ENCODE measurements at places on chromosomes 1 and 21.

DNA sequence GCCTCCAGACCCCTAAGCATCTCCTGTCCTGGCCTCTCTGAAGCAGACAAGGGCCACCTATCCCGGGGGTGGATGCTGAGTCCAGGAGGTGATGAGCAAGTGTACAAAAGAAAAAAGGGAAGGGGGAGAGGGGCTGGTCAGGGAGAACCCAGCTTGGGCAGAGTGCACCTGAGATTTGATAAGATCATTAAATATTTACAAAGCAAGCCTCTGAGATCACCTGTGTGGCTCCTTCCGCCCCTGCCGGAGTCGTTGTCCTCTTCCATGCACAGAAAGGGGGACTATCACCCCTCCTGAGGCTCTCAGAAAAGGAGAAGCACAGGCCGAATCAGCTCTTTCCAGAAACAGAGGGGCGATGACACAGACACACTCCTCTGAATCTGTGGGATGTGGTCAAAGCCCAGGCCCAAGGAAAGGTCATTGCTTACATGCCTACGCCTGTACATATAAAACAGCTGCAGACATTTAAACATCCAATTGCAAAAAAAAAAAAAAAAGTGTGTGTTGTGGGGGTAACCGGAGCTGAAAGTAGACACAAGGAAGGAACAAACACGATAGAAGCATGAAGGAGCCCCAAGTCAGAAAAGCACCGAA is 30.9 kb downstream of the PRSS38 start:
- no peak for DNase-seq

DNA sequence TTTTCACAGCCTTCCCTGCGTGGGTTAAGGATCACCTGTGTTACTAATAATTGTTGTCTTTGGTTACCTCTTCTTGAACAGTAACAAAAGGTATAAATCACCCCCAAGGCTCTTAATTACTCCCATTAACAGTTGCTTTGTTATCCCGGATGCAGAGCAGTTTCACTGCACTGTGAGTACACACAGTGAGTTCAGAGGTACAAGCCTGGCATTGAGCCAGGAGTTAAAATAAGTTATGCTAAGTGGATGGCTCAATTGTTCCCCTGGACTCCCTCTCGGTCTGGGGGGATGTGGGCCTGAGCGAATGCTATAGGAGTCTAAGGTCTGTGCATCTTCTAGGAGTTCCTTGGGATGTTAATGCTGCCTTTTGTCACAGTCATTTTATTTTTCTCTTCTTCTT is 258.3 kb downstream of the ATG4C start:
- DNase-seq: peak; percentile 68

DNA sequence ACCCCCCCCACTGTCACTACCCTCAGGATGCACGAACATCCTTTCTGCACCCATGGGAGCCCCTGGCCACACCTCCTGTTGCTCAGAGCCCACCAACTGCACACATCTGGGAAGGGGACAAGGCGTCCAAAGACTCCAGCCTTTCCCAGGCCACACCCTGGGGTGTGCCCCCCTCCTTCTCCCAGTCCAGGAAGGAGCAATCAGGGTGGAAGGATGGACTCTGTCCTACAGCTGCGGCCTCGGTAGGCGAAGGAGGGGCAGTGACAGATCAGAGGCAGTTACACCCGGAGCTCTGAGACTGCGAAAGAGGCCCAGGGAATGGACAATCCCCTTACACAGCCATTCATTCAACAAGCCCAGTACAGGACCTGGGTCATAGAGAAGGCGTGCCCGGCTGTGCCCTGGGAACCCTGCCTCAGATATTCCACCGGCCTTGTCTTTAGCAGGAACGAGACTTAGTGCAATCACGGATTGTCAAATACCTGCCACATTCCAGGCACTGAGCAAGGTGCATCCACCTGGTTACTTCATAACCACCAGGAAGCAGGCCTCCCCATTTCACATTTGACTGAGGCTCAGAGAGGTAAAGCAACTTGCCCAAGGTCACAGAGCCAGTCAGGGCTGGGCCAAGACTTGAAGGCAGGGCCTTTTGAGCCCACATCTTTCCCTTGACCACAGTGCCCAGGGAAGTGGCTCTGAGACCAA is 9.4 kb downstream of the HSPG2 start:
- no peak for DNase-seq

DNA sequence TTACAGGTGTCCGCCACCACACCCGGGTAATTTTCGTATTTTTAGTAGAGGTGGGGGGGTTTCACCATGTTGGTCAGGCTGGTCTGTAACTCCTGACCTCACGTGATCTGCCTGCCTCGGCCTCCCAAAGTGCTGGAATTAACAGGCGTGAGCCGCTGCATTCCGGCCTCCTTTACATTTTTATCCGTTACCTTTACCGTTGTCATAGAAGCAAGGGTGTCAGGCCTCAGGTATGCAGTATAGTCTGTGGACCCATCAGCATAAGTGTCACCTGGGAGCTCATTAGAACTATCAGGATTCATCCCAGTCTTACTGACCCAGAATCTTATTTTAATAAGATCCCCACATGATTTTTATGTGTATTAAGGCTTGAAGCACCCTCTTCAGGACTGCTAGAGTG is 5.4 kb downstream of the CDC42 start:
- DNase-seq: no peak

GRCh38 chr1:17437580-17438317 is 1.7 kb downstream of the RCC2 start:
- no peak for DNase-seq

- no peak for DNase-seq
Measured at GRCh38 chr1:56940039-56940438, 25.8 kb downstream of the C8B start.

DNA sequence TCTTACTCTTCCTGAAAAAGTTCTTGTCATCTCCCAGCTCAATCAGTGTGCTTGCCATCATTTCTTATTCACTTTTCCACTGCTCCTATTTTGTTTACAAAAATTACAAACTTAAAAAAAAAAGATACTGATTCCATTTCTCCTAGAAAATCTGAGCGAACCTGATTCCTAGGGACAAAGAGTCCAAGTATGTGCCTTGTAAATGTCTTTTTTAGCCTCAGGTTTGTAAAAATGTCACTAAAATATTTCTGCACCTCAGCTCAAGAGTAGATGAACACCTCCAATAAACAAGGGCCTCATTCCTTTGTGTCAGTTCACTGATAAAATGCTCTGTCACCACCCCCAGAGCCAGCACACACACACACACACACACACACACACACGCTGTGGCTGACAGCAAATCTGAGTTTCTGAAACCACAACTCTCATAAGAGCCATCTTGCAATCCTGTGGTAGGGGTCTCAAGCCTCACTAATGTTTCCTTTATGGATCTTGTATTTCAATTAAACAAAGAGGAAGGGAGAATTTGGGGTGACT is 299.2 kb downstream of the PBX1 start:
- no peak for DNase-seq

DNA sequence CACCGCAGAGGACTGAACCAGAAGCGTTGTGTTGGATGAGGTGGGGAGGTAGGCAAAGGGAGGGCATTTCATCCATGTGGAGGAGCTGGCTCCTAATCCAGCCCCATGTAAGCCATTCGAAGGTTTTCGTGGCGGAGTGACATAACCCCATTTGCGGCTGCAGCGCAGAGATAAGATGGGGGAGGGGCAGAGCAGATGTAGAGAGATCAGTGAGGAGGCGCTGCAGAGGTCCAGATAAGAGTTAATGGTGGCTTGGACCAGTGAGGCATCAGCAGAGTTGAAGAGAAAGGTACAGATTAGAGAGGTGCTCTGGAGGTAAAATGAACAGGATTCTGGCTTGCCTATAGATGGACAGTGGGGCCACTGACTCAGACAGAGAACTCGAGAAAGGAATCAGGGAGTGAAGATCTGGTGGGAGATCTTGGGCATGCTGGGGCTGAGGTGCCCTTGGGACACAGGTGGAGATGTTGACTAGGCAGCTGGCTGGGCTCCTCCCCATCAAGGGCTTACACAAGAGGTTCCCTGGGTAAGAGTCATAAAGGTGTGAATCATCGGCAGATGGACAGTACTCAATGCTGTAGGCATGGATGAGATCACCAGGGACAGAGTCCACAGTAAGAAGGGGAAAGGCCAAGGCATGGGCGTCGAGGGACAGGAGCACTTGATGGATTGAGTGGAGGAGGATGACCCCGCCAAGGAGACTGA is 7.8 kb upstream of the PTPRF start:
- peak; percentile 23 for DNase-seq

- no peak for DNase-seq
Measured at GRCh38 chr1:40637470-40638007, 27.9 kb downstream of the RIMS3 start.

GRCh38 chr1:204350857-204351573 is 8.7 kb downstream of the PLEKHA6 start:
- DNase-seq: peak; percentile 44

GRCh38 chr1:246270236-246270635 is 236.8 kb downstream of the SMYD3 start:
- no peak for DNase-seq

DNA sequence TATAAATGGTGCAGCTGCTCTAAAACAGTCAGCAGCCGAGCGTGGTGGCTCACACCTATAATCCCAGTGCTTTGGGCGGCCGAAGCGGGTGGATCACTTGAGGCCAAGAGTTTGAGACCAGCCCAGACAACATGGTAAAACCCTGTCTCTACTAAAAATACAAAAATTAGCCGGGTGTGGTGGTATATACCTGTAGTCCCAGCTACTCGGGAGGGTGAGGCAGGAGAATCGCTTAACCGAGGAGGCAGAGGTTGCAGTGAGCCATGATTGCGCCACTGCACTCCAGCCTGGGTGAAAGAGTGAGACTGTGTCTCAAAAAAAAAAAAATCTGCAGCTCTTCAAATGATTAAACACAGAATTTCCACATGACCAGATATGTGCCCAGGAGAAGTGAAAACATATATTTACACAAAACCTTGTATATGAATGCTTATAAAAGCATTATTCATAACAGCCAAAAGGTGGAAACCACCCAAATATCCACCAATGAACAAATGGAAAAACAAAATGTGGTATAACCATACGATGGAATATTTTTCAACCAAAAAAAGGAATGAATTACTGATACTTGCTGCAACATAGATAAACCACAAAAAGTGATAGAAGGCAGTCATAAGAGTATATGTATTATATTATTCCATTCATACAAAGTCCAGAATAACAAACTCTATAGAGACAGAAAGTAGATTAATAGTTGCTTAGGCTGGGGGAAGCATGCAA is 14.1 kb downstream of the EPS15 start:
- no peak for DNase-seq

DNA sequence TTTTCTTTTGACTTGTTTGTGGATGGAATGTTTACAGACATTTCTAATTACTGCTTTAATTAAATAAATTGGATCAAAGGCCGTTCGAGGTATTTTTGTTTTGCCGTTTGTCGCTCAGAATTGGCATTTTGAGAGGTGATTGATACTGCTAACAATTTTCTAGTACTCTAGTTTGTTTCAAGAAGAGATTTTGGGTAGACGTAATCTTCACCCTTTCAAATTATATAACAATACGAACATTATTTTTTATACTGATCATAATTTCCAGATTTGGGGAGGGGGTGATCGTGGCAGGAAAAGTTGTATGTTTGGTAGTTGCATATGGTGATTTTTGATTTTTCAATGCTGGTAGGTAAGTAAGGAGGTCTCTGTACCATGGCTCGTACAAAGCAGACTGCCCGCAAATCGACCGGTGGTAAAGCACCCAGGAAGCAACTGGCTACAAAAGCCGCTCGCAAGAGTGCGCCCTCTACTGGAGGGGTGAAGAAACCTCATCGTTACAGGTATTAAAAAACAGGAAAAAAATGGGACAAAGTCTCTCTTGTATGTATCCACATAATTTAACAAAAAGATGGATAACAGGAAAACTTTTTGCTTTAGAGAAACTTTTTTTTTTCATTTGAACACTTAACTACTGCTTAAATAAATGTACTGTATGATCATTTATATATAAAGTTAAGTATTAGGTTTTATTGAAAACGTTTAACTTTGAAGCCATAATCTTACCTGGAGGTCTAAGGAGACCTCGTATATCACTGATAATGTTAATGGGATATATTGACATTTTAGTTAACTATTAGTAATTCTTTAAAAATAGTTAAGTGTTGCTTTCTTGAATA is 1.7 kb downstream of the H3-3A start:
- DNase-seq: peak; percentile 44

DNA sequence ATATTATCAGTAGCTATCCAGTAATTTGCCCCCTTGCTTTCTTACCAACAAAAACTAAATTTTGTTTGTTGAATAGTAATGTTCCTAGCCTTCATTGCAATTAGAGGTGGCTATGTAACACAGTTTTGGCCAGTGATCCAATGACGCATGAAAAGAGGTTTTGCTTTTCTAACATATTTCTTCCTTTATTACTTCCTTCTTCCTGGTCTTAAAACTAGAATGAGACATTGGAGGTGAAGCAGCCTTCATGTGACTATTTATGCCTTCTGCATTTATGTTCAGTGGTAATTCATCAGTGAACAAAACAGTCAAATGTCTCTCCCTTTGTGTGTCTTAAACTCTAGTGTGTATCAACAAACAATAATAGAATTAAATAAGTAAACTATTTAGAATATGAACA is 35.5 kb downstream of the LRIF1 start:
- DNase-seq: peak; percentile 31

DNA sequence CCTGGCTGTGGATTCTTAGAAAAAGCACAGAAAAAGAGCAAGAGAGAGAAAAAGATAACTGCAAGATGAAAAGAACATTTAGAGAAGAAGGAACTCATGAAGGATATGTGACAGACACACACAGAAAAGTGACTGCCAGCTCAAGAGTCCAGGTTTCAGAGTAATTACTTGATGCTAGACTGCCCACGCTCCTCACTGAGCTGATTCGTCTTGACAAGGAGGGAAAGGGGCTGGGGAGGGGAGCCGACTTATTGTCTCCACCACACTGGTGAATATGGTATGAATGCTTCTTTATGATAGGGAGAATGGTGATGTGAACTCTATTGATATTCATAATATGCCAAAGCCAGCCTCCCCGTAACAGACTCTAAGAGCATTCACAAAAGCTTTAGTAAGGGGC is 140.4 kb downstream of the BRINP2 start:
- no peak for DNase-seq

DNA sequence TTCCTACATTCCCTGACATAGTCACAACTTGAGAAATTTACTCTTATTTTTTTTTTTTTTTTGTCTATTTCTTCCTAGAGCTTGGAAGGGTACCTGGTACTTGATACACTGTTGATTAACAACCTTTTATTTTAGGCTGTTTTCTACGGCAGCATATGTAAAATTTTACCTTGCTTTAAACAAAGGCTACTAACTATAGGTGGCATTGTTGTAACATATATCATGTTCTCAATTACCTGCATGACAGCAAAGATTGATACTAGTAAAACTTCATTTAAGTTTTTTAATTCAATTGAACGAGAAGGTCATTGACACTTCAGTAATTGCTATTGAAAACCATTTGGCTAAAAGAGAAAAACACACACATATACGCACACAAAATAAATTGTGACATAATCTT is 238.3 kb upstream of the ESRRG start:
- no peak for DNase-seq

GRCh38 chr21:43766734-43767497 is 9.2 kb downstream of the CSTB start:
- peak; percentile 26 for DNase-seq
